ENCODE measurements at places on chromosomes 5 and 9. TPM values are rescaled to one million over a fixed set of nuclear protein-coding genes. Genes with fewer than 3 reads are reported as not detected.
A peak's percentile ranks its signal among the peaks of the same experiment; 100 is the strongest.

DNA sequence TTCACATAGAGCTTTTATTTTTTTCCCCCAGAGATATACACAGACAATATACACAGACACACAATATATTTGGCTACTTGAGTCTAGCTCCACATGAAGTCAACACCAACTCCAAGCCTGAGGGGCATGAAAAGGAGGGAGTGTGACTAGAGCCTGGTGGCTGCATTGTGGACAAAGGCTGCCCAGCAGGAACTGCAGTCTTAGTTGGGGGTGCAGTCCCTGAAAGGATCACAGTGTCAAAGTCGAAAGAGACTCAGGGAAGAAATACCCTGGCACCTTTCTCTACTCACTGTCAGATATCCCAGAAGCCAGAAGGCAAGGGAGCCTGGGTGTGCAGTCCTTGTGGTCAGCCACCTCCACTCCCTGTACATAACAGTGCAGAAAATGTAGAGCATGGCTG lies 231.6 kb upstream of the RPS23 start:
- no peak for DNase-seq
- H3K4me3 ChIP-seq, result no peak overlapping the region
- H3K4me1 ChIP-seq, result no peaks in the 10 kb centered on the region
- H3K36me3 ChIP-seq, result no peaks in the 10 kb centered on the region
- H3K27ac ChIP-seq, result no peak overlapping the region

- peak overlapping the region; percentile 98 for H3K4me3 ChIP-seq
- H3K36me3 ChIP-seq, result peaks cover 42% of the 10 kb centered on the region
- no peak for DNase-seq
- H3K4me1 ChIP-seq, result peaks cover 49% of the 10 kb centered on the region
Measured at GRCh38 chr5:140563596-140563995, 802 bp downstream of the APBB3 start.

The TIMD4 gene
- not detected for total RNA-seq

The OR1J2 gene
- total RNA-seq, result not detected

The FAM169A gene
- total RNA-seq, result 8.2 TPM

DNA sequence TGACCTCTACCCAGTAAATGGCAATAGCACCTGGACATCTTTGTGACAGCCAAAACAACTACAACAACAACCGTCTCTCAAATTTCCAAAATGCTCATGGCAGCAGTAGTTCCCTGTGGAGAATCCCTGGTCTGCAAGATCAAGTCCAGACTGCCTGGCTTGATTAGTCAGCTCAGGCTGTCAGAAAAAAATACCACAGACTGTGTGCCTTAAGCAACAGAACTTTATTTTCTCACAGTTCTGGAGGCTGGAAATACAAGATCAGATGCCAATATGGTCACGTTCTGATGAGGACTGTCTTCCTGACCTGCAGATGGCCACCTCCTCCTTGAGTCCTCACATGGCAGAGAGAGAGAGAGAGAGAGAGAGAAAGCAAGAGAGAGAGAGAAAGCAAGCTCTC lies 52.3 kb upstream of the MOCS2 start:
- peaks cover 8% of the 10 kb centered on the region for H3K27me3 ChIP-seq
- no peak for DNase-seq
- no peaks in the 10 kb centered on the region for H3K36me3 ChIP-seq
- H3K27ac ChIP-seq, result no peak overlapping the region
- H3K4me1 ChIP-seq, result no peaks in the 10 kb centered on the region
- H3K4me3 ChIP-seq, result no peak overlapping the region

The HCN1 gene
- not detected for total RNA-seq

The SMIM33 gene
- not detected for total RNA-seq

DNA sequence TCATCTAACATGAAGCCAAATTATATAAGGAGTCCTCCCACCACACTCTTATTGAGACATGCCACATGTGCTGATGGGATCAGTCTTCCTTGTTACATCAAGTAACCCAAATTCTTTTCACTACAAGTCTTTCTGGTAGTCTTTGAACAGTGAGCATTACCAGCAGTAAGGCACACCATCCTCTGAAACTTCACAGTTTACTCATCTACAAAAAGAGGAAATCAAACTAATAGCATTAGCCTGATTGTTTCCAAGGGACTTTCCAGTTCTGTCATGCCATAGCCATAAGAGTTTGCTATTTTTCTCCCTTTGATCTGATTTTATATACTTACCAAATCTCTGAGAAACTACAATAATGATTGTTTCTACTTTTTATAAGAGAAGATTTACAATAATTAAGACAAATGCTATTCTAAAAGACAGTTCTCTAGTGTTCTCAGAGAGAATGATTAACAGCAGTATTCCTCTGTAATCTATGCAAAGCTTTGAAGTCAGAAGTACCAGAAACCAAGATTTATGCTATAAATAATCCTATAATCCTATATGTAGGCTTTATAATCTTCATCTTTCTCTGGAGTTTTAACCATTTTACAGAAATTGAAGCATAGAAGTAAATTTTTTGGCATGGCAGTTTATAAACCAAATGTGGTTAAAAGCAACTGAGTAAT lies 166.2 kb upstream of the ACO1 start:
- no peak overlapping the region for H3K4me3 ChIP-seq
- DNase-seq, result no peak
- H3K4me1 ChIP-seq, result no peaks in the 10 kb centered on the region
- no peaks in the 10 kb centered on the region for H3K36me3 ChIP-seq

The SARDH gene
- not detected for total RNA-seq

DNA sequence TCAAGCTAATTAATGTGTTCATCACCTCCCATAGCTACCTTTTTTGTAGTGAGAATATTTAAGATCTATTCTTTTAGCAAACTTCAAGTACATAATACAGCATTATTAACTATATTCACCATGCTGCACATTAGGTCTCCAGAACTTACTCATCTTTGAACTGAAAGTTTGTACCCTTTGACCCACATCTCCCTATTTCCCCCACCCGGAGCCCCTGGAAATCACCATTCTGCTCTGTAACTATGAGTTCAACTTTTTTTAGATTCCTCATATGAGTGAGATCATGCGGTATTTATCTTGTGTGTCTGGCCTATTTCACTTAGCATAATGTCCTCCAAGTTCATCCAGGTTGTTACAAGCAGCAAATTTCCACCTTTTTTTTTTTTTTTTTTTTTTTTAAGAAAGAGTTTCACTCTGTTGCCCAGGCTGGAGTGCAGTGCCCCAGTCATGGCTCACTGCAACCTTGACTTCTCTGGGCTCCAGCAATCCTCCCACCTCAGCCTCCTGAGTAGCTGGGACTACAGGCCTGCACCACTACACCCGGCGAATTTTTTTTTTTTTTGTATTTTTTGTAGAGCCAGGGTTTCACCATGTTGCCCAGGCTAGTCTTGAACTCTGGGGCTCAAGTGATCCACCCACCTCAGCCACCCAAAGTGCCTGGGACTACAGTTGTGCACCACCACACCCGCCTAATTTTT lies 100.4 kb upstream of the SAP30L start:
- no peaks in the 10 kb centered on the region for H3K27me3 ChIP-seq
- H3K36me3 ChIP-seq, result peaks cover 27% of the 10 kb centered on the region
- DNase-seq, result no peak
- H3K27ac ChIP-seq, result no peak overlapping the region
- H3K4me3 ChIP-seq, result no peak overlapping the region
- H3K4me1 ChIP-seq, result peaks cover 10% of the 10 kb centered on the region

The ANKRD20A1 gene
- 0.54 TPM for total RNA-seq

The SLC28A3 gene
- total RNA-seq, result not detected

The ACTBL2 gene
- not detected for total RNA-seq

DNA sequence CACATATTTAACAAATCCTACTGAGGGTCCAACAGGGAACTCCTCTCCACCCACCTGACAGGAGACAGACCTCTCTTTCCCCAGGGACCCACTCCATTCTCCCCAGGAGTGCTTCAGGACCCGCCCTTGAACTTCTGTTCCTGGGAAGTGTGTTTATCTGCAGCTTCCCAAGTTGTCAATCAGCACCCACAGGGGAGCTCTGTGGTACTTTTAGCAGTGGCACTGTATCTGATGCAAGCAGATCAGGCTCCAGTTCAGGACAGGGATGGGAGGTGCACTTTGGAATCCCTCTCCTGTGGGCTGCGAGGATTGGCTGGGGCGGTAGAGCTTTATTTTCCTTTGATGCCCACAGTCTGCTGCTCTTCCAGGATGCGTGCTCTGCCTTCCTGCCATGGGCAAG lies 8.7 kb downstream of the GALNT10 start:
- peaks cover 50% of the 10 kb centered on the region for H3K4me1 ChIP-seq
- DNase-seq, result no peak
- H3K36me3 ChIP-seq, result peaks cover 52% of the 10 kb centered on the region
- no peak overlapping the region for H3K4me3 ChIP-seq
- no peak overlapping the region for H3K27ac ChIP-seq

DNA sequence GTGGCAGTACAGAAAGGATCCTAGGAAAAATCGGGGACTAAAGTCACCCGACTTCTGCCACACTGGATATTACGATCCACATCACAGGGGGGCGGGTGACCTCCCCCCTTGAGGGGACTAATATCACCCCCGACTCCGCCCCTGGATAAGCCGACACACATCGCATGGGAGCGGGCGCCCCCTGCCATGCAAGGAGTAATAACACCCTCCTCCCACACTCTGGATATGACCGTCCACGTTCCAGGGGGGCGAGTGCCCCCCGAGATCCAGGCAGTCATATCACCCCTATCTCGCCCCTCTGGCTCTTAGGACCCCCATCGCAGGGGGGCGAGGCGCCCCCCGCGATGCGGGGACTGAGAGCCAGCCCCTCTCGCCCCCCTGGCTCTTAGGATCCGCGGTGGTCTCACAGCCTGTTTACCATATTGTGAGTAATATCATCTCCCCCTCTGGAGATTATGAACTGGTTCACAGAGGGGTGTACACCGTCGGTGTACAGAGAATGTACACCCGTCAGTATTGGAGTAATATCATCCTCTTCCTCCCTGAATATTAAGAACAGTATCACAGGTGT lies 423.0 kb downstream of the DIRAS2 start:
- peaks cover 9% of the 10 kb centered on the region for H3K27me3 ChIP-seq
- peak; percentile 55 for DNase-seq
- no peak overlapping the region for H3K27ac ChIP-seq
- H3K4me3 ChIP-seq, result peak overlapping the region; percentile 46
- peaks cover 10% of the 10 kb centered on the region for H3K4me1 ChIP-seq
- H3K36me3 ChIP-seq, result no peaks in the 10 kb centered on the region

- no peak overlapping the region for H3K4me3 ChIP-seq
- no peaks in the 10 kb centered on the region for H3K27me3 ChIP-seq
- no peak for DNase-seq
Measured at GRCh38 chr9:80538976-80539375, 967.2 kb downstream of the TLE4 start.

The GFI1B gene
- 0.07 TPM for total RNA-seq

DNA sequence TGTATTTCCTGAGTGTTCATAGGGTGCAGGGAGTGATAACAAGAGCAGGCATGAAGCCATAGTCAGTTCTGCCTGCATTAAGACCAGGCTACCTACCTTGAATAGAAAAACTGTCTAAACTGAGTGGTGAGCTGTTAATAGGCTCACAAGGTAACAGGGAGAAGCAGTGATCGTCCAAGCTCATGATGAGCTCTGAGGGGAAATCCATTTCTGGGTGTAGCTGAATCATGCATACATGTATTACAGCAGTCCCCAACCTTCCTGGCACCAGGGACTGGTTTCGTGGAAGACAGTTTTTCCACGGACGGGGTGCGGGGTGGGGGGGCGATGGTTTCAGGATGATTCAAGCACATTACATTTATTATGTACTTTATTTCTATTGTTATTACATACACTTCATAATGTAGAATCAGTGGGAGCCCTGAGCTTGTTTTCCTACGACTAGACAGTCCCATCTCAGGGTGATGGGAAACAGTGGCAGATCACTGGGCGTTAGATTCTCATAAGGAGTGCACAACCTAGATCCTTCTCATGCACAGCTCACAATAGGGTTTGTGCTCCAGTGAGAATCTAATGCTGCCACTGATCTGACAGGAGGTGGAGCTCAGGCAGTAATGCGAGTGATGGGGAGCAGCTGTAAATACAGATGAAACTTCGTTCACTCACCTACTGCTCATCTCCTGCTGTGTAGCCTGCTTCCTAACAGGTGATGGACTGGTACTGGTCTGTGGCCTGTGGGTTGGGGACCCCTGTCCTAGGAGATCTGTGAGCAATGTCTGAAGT lies 100.0 kb upstream of the IL6ST start:
- no peak overlapping the region for H3K27ac ChIP-seq
- H3K4me1 ChIP-seq, result peaks cover 2% of the 10 kb centered on the region
- DNase-seq, result no peak

The TESK1 gene
- 51.9 TPM for total RNA-seq

The KIAA0825 gene
- total RNA-seq, result 1.4 TPM

The FAM81B gene
- not detected for total RNA-seq

DNA sequence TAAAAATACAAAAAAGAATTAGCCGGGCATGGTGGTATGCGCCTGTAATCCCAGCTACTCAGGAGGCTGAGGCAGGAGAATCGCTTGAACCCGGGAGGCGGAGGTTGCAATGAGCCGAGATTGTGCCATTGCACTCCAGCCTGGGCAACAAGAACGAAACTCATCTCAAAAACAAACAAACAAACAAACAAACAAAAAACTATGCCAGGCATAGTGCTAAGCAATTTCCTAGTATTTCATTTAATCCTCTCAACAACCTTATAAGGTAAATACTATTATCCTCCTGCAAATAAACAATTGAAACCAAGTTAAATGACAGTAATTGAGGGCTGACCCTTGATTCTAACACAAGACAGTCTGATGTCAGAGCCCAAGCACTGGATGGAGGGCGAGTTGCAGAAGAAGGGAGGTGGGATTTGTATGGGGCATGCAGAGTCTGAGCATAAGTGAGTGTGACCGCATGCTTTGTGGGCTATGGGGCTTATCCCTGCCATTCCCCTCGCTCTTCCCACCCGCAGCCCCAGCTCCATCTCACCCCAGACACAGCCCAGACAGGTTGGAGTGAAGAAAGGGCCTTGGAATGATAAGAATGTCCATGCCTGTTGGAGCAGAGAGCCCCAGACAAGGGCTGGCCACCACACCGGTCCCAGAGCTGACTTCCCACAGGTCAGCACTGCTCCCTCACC lies 24.3 kb upstream of the RPS14 start:
- peaks cover 14% of the 10 kb centered on the region for H3K4me1 ChIP-seq
- no peaks in the 10 kb centered on the region for H3K27me3 ChIP-seq
- H3K27ac ChIP-seq, result no peak overlapping the region
- H3K4me3 ChIP-seq, result no peak overlapping the region
- no peak for DNase-seq

DNA sequence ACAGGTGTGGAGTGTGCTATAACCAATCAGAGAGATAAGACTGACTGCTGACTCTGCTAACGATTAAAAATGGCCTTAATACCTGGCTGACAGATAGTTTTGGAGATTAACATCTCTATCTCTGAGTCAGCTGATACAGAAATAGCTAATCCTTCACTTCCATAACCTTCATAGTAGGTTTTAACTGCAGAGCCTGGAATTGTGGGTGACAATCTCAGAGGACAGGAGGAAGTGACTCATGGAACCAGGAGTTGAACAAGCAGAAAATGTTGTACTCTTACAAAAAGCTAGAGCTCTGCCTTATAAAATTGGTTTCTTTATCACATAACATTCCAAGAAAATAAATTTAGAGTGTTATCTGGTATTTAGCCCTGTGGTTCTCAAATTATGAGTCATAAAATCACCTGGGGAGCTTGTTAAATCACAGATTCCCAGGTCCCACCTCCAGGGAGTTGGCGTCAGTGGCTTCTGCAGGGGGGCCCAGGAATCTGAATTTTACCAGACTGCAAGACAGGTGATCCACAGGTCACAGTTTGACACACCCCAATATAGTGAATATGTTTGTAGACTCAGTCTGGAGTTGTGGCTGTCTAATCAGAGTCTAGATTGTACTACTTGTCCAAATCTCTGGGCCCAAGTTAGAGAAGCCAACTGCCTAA lies 44.4 kb upstream of the AFAP1L1 start:
- H3K4me3 ChIP-seq, result no peak overlapping the region
- no peak for DNase-seq
- no peaks in the 10 kb centered on the region for H3K4me1 ChIP-seq
- H3K27me3 ChIP-seq, result peaks cover 20% of the 10 kb centered on the region
- no peak overlapping the region for H3K27ac ChIP-seq
